ENCODE measurements at places on chromosomes 11 and 22.

DNA sequence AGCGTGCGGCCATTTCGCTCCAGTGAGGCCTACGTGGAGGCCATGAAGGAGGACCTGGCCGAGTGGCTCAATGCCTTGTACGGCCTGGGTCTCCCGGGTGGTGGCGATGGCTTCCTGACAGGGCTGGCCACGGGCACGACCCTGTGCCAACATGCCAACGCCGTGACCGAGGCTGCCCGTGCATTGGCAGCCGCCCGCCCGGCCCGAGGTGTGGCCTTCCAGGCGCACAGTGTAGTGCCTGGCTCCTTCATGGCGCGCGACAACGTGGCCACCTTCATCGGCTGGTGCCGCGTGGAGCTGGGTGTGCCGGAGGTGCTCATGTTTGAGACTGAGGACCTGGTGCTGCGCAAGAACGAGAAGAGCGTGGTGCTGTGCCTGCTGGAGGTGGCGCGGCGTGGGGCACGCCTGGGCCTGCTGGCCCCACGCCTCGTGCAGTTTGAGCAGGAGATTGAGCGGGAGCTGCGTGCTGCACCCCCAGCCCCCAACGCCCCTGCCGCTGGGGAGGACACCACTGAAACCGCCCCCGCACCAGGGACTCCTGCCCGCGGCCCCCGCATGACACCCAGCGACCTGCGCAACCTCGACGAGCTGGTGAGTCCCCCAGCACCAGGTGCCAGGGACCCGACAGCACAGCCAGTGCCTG lies 1.8 kb downstream of the GAS2L1 start:
- DNase-seq, result no peak

GRCh38 chr11:120465921-120466534 lies 45.5 kb upstream of the GRIK4 start:
- no peak for DNase-seq

GRCh38 chr11:61742391-61742790 lies 10.0 kb upstream of the MYRF start:
- DNase-seq, result no peak

GRCh38 chr22:36606114-36606513 lies 77.1 kb upstream of the EIF3D start:
- no peak for DNase-seq

GRCh38 chr11:126853732-126854131 lies 146.8 kb downstream of the KIRREL3 start:
- no peak for DNase-seq

DNA sequence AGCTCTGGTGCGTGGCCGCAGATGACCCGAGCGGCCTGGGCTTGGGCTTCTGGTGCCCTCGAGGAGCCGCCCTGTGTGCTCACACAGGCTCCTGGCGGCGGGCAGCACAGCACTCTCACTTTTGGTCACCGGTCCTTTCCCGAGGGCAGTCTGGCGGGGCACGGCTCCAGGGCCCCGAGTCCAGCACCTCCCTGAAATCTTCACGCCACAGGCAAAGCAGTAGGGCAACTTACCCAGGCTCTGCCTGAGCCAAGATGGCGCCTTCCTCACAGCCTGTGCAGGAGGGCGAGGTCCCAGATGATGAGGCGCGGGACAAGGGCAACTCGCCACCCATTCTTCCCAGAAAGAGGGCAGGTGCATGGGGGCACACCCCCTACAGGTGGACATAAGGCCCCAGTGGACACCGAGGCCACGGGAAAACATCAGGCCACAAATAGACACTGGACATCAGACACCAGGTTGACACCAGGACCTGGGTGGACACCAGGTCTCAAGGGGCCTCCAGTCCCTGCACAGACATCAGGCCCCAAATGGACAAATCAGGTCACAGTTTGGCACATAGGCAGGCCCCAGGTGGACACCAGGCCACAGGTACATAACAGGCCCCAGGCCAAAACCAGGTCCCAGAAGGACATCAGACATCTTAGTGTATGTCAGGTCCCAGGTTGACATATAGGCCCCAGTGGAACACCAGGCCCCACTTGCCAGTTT lies 57.6 kb upstream of the SEPTIN5 start:
- no peak for DNase-seq

All from GOT3 (cell line).